ENCODE measurements at places on chromosomes 12 and 14.

GRCh38 chr12:115335048-115335447 is 651.1 kb upstream of the TBX3 start:
- DNase-seq, result no peak

GRCh38 chr14:104930526-104931303 is 6.0 kb downstream of the PLD4 start:
- DNase-seq, result no peak

- DNase-seq, result no peak
Measured at GRCh38 chr12:31362115-31362758, 36.3 kb upstream of the SINHCAF start.

DNA sequence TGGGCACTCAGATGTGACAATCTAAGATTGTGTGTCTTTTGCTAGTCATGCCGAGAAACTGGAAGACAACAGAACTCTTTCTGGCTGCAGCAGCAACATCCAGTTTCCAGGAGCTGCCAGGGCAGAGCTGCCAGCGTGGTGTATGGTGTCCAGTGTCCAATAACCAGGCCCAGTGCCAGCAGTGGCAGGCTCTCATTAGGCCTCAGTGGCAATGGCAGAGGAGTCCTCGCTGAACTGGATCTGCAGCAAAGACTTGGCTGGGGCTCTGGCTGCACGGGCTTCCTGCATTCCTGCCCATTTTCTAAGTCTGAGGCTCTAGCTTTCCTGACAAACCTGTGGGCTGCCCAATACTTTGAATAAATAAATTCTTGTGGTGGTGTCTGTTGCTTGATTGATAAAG is 26.2 kb upstream of the PPM1A start:
- DNase-seq, result peak; percentile 61

GRCh38 chr12:89461649-89462612 is 62.7 kb downstream of the GALNT4 start:
- no peak for DNase-seq

GRCh38 chr12:40107803-40108620 is 2.1 kb upstream of the SLC2A13 start:
- DNase-seq, result no peak

DNA sequence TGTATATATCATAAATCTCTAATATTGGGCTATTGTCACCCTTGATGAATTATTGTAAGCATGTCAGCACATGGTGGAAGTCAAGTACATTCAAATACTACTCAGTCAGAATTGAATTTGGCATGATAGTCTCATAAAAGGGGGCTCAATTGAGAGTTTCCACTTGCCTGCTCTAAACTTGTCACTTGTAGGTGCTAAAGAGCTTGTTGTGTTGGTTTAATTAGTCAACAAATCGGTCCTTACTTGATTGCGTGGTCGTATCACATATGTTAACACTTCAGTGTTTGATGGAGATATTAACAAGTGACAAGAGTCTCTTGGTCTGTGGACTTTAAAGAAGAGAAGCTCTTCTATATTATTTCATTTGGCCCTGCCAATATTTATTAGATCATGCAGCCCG is 81.1 kb downstream of the NKX2-1 start:
- no peak for DNase-seq

- no peak for DNase-seq
Measured at GRCh38 chr12:68497702-68498101, 113.0 kb upstream of the RAP1B start.

- no peak for DNase-seq
Measured at GRCh38 chr12:4279198-4279690, 5.7 kb downstream of the CCND2 start.

DNA sequence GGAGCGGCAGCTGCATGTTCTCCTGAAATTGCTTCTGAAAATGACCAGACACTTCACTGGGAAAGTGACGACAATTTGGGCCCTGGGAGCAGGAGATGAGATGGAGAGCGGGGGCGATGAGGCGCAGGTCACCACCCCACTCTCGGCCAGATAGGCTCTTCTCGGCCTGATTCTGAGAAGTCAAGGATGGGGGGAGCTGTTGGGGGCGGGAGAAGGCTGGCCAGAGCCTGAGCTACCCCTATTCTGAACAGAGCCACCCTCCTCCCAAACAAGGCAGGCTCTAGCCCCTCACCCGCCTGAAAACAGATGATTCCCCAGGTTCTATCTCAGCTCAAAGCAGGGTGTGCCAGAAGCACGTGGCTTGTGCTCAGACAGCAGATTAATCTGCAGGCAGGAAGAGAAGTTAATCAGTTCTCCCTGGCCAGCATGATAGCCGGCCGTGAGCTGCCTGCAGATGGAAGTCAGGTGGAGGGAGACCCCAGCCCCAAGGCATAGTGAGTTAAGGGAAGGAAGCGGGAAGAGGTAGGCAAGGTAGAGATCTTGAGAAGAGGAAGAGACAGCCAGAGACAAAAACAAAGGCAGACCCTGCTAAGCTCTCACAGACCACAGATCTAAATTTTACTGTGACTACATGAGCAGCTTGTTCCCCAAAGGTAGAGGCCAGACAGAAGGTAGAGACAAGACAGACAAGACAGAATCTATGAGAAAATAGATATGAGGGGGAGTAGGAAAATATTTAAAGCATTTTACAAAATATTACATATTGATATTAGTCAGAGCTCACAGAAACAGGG is 10.9 kb upstream of the TAC3 start:
- DNase-seq, result no peak

DNA sequence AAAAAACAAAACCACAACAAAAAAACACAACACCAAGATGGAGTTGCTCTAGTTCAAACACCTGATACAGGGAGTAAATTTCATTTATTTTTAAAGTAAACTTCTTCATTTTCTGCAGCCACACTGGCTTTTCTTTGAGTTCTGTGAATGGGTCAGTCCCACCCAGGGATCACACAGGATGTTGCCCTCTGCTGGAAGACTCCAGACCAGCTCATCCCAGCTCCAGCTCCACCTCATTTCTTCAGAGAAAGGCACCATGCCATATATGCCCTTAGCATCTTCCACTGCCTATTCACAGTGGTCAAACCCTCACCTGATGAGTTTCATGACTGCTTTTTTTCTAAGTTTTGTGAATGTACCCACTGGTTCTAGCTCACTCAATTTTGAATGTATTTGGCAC is 8.0 kb downstream of the GLIPR1 start:
- no peak for DNase-seq

- DNase-seq, result no peak
Measured at GRCh38 chr14:86790408-86791364, 1202.3 kb downstream of the GALC start.

DNA sequence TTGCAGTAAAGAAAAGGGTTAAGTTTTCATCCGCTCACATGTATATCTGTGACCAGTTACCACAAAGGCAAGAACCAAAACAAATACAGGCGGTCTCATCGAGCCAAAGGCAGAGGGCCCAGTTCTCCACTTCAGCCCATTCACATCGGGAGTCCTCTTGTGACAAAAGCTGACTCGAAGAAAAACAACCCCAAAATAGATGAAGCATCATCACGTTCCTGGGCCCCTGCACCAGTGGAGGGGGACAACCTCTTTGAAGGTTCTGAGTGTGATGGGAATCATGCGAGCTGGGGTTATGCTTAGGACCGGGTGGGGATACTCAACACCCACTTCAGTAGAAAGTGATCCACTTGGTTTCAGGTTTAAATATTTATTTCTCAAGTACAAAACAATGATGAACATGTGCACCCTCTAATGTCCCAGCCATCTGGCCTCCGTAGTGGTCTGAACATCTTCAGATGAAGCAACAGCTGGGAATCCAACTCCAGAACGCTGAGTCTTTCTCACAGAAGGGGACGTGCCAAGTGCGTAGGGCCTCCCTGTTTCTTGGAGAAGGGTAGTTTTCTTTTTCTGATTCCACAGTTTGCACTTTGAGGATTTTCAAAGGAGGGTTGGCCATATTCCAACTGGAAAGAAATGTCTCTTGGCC is 8.4 kb downstream of the GSC start:
- DNase-seq, result no peak

DNA sequence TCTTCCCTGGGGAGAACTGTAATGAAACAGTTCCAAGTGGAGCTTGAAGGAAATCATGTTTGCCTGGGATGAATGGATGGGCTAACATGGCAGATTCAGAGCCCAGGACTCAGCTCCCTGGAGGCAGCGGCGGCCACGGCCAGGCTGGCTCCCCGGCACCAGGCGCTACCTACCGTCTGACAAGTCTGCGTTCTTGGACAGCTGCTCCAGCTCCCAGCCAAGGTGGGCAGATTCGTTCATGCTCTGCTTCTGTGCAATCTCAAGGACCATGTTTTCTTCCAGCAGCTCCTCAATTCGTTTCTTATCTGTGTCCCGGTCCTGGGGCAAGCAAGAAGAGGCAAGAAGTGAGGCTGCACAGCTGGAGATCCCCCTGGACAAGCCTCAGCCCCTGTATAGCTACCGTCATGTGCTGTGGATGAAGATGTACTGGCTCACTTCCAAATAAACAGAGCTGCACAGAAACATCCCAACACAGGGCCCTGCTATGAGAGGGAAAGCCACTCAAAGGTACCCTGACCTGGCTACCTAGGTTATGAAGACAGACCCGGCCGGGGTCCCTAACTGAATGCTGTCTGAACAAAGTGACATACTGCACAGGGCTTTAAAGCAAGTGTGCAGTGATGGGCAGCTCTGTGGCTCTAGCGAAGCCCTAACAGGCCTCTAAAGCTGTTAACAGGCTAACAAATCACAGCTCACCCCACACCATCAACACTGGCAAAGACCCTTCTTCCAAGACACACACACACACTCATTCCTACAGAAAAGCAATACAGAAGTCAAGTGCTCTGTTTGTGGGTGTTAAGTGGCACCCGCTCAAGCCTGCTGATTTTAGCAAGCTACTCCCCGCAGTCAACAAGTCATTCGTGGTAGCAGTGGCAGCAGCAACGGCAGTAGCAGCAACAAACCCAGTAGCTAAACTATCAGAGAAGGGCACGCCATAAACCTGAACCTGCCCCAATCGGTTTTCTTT is 80.4 kb upstream of the GPR68 start:
- peak; percentile 37 for DNase-seq

GRCh38 chr14:102390064-102390855 is 27.5 kb downstream of the TECPR2 start:
- DNase-seq, result no peak

- peak; percentile 26 for DNase-seq
Measured at GRCh38 chr12:49945394-49946080, 5.0 kb upstream of the AQP2 start.

- DNase-seq, result no peak
Measured at GRCh38 chr14:31828946-31829868, 247.9 kb upstream of the ARHGAP5 start.

GRCh38 chr12:87157791-87158190 is 871.4 kb downstream of the C12orf50 start:
- no peak for DNase-seq

- no peak for DNase-seq
Measured at GRCh38 chr12:1907652-1908611, 10.5 kb downstream of the CACNA2D4 start.

- no peak for DNase-seq
Measured at GRCh38 chr12:110756611-110757010, 13.9 kb upstream of the PPP1CC start.

GRCh38 chr12:96242597-96242996 is 48.4 kb downstream of the ELK3 start:
- no peak for DNase-seq

DNA sequence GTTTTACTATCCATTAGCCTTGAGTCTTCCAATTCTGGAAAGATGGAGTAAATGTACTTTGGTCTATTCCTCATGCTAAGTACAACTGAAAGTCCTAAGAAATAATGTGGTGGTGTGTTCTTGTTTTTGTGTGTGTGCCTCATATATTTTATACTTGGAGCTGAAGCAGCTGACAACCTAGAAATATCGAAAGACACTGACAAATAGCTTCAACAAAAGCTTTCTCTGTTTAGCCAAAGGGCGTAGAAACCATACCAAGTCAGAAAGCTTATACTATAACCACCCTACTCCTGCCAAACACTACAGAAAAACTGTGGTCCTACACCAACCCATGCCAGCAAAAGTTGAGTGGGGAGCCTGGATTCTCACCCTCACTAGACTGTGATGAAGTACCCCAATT is 188.4 kb downstream of the GPHN start:
- no peak for DNase-seq

GRCh38 chr14:102694530-102695166 is 82.6 kb upstream of the TRAF3 start:
- no peak for DNase-seq

DNA sequence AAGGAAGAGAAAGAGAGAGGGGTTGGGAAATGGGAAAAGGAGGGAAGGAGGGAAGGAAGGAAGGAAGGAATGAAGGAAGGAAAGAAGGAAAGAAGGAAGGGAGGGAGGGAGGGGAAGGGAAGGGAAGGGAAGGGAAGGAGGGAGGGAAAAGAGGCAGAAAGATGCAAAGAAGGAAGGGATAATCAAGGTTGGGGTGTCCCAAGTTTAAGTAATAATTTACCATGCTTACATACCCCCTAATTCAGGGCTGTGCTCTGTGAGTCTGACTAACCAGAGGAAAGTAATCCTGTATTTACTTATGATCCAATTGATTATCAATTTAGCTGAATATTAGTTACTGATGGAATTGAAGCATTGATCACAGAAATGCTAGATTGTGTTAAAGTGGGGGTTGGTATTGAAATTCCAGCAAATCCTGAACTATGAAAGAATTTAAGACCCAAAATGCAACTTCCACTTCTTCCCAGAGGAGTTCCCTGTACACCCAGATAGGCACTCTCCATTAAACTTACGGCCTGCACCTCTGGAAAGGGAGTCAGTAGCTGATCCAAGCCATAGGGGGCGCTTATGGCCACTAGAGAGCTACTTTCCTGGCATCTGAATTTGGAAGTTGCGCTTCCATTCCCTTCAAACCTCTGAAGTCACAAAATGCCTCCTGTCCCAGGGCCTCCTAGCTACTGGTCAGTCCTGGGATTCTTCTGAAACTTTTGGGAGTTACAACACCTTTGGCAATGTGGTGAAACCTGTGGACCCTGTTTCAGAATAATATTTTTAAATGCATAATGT is 162.7 kb upstream of the PWP1 start:
- no peak for DNase-seq

- no peak for DNase-seq
Measured at GRCh38 chr14:64990296-64990695, 3.6 kb downstream of the FNTB start.

DNA sequence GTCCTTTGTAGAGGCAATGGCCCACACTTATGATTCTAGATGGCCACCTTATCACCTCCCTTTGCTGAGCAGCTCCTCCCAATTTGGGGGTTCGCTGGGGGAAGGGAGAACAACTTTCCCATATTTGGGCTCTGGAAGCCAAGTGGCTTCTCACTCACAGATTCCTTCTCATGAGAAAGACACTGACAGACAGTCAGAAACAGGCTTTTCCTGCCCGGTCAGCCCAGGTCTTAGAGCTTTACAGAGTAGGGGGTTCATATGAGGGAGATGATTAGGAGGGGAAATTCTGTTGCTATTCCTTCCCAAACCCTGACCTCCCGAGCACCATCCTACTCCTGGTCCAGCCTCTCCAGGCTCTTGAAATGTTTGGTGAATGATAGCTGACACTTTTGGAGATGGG is 60.1 kb upstream of the HSPB8 start:
- DNase-seq, result no peak

DNA sequence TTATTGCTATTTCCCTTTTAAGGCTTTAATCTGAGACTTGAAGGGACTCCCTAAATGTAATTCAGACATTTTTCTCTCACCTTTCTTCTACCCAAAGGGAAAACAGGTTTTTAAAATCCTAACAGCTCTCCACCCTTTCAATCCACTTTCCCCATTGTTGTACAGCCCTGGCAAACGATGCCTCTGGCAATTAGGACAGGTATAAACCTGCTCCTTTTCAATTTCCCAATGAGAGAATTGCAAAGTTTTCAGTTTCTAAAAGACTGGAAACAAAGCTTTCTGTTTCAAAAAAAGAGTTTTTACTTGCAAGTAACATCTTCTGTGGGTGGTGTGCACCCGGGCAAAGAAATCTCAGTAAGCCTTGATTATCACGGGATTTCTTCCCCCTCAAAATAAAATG is 131.2 kb downstream of the HMGA2 start:
- DNase-seq, result no peak

- DNase-seq, result no peak
Measured at GRCh38 chr12:12636641-12637040, 25.0 kb downstream of the CREBL2 start.

Measured in nucleus accumbens (tissue), 56 donors.